ENCODE measurements at places on chromosomes 16 and 17.

DNA sequence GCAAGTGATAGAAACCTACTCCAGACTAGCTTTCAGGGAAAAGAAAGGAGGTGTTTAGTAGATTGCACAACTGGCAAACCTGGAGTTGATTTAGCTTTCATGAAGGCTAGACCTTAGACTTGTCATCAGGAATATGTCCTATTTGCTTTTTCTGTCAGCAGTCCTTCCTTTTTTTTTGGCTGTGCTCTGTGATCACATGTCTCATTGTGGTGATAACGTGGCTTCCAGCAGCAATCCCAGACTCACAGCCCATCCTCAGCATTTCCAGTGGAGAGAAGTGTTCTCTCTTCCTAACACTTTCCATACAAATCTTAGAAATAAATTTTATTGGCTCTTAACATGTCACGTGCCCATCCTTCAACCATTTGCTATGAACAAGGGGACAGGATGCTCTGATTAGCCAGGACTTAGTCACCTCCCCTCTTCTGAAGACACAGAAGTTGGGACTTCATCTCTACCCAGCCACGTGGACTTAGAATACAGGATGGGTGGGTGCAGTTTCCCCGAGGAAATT lies 74.7 kb downstream of the CDH13 start:
- no peak for DNase-seq

GRCh38 chr16:84918006-84918909 lies 93.1 kb downstream of the ZDHHC7 start:
- DNase-seq: no peak

DNA sequence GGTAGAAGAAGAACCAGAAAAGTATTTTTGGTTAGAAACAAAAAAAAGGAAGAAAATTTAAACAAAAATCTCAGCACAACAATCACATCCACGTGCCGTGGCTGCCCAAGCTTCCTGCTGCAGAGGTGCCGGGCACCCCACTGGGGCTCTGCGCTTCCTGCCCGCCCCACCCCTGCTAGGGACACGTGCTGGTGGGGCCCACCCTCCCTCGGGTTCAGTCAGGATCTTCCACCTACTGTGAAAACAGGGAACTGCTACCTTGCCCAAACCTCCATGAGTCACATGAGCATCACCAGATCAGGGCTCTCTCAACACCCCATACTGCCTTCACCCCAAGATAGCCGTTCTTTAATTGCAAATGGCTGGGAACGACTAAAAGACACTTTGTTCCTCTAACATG lies 24.4 kb upstream of the CYTH1 start:
- DNase-seq: peak; percentile 80

- no peak for DNase-seq
Measured at GRCh38 chr17:50562242-50563091, 2.0 kb downstream of the CACNA1G start.

DNA sequence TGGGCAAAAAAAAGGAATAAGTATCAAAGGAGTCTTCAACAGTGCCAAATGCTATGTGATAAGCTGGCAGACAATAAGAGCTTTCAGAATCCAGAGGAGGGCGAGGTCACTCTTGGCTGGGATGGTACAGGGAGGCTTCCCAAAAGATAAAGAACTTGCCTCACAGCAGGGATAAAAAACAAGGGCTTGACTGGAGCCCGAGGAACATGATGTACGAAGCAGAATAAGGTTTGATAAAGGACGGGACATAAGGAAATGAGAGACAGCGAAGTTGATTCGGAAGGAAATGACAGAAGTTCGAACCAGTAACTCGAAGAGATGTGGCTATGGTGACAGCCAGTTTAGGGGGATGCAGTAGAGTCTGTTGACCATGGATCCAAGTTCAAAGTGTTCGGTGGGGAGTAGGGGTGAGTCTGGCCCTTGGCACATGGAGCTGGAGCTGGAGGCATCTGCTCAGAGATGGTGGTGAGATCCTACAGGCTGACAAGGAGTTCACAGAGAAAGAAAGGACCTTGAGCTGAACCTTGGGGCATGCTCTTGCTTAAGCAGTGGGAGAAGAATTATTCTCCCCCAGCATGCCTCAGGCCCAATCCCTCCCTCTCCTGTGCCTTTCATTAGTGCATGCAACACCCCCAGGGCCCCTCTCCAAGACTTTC lies 137.6 kb upstream of the RCVRN start:
- DNase-seq: no peak

- no peak for DNase-seq
Measured at GRCh38 chr17:8707332-8708024, 37.2 kb downstream of the CCDC42 start.

DNA sequence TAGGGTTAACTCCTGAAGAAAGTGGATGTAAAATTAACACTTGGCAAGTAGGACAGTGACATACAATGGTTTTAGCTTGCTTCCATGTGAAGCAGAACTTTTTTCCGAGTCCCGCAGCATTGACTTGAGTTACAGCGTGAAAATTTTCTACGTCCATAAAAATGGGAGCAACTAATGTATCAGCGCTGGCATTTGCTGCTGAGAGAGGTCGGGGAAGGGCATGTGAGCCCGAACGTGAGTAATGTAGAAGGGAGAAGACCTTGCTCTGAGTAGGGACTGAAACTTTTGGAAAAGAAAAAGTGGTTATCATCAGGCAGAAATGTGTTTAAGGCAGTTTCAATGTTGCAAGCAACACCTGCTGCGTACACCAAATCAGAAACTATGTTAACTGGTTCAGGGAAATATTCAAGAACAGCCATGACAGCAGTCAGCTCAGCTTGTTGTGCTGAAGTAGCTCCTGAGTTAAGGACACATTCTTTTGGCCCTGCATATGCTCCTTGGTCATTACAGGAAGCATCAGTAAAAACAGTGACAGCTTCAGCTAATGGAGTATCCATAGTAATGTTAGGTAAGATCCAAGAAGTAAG lies 70.9 kb upstream of the ARL4D start:
- no peak for DNase-seq

DNA sequence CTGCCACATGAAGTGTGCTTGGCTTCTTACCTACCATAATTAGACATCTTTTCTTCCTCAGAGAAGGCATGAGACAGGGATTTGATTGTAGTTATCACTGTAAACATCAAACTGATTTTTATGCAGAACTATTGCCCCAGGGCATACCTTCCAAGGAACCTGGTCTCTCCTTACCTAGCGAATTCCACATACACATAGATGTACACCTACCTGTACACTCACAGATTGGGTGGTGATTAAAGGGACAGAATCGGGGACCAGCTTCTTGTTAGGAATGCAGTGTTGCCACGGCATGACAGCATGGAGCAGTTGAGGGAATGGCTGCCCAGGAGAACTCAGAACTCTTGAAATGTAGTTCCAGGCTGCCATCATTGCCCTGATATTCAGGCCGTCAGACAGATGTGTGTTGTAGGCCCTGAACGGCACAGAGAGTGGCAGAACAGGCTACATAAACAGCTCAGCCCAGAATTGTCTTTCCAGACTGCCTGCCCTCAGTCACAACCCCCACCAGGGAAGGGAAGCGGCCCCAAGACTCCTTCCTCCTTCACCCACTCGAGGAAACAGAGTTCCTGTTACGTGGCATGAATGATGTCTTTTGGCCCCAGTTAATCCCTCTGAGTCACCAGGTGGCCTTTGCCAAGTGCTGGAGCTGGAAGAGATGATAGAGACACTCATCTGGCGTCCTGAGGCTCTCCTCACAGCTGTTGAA lies 17.8 kb upstream of the NAGLU start:
- no peak for DNase-seq

- no peak for DNase-seq
Measured at GRCh38 chr16:3548445-3548844, 28.8 kb downstream of the NLRC3 start.

GRCh38 chr17:1110862-1111598 lies 68.8 kb downstream of the ABR start:
- DNase-seq: no peak
